ENCODE measurements at places on chromosomes 2 and 18. TPM values are rescaled to one million over a fixed set of nuclear protein-coding genes. Genes with fewer than 3 reads are reported as not detected.

The LIMS1 gene
- 89.7 TPM for total RNA-seq

The CAPN14 gene
- not detected for total RNA-seq

The C1QL2 gene
- total RNA-seq: not detected

The PPP1R1C gene
- 0.27 TPM for total RNA-seq

Data from mammary microvascular endothelial cell (primary cell).